ENCODE measurements at places on chromosomes 1 and 21.

- DNase-seq: no peak
Observed at GRCh38 chr1:170659399-170660035, 4.4 kb upstream of the PRRX1 start.

GRCh38 chr1:64680599-64680998 is 64.3 kb upstream of the RAVER2 start:
- DNase-seq: no peak

- no peak for DNase-seq
Observed at GRCh38 chr1:50156241-50157010, 47.7 kb downstream of the ELAVL4 start.

- no peak for DNase-seq
Observed at GRCh38 chr1:198330982-198331615, 174.3 kb downstream of the NEK7 start.

- DNase-seq: no peak
Observed at GRCh38 chr1:74280642-74281396, 45.6 kb downstream of the TNNI3K start.
